ENCODE measurements at places on chromosomes 2 and 18. TPM values are rescaled to one million over a fixed set of nuclear protein-coding genes. Genes with fewer than 3 reads are reported as not detected.

The CD207 gene
- not detected for total RNA-seq

The OR6B2 gene
- total RNA-seq: not detected

The INHA gene
- total RNA-seq: 9.1 TPM

The FBXO41 gene
- total RNA-seq: 16.4 TPM

The MAP4K3 gene
- 38.4 TPM for total RNA-seq

The AGXT gene
- not detected for total RNA-seq

The CHAC2 gene
- 5.0 TPM for total RNA-seq

Measured in PC-9 (cell line).